ENCODE measurements at places on chromosomes 7 and 10. TPM values are rescaled to one million over a fixed set of nuclear protein-coding genes. Genes with fewer than 3 reads are reported as not detected.
A peak's percentile ranks its signal among the peaks of the same experiment; 100 is the strongest.

OAT gene
- 82.7 TPM for polyA plus RNA-seq

RTKN2 gene
- polyA plus RNA-seq = 5.9 TPM

DNA sequence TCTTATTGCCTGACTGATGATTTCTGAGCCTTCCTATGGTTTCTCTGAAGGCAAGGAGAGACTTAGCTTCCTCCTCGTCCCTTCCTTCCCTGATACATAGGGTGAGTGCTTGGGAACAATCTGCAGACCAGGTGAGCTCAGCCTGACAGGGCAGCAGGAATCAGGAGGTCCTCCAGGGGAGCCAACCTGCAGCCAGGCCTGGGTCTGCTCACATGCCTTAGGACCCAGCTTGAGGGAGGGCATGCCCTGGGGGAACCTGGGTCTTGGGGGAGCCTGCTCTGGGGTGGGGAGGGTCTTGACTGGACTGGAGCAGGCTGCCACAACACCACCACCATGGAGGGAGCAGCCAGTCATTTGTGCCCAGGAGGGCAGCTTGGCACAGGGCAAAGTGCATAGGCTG lies 57.7 kb downstream of the LRRC18 start:
- DNase-seq = no peak

DNA sequence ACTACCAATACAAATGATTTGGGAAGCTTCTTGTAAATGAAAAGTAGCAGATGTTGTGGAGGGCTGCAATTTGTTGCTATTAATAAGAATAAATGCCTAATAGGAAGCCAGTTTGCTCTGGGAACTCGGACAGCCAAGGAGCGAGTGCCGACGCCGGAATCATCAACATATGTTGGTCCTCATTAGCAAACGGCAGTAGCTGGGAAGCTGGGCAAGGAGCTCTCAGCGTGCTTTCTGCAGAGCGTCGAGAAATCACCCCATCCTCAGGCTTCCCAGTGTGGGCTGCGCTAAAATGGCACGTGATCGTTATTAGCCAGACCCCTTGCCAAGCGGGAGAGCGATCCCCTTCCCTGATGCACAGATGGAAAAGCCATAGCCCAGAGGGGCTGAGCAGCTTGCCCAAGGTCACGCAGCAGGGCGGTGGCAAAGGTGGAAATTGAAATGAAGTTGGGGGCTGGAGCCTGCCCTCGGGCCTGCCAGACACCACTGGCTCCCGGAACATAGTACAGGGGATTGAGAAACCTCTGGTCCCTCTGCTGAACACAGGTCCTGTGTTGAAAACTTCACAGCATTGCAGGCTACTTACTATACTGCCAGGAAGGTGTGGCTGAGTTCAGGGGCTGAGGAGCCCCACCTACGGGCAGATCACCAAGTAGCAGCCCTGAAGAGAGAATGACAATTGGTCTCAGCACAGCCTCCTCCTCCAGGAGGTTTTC lies 326.9 kb downstream of the PLXNA4 start:
- peak; percentile 20 for DNase-seq

- no peak for DNase-seq
These were observed 113.7 kb downstream of the LHPP start for GRCh38 chr10:124575107-124576035.

GRCh38 chr10:58178811-58179210 lies 88.9 kb downstream of the IPMK start:
- DNase-seq = peak; percentile 24

DNA sequence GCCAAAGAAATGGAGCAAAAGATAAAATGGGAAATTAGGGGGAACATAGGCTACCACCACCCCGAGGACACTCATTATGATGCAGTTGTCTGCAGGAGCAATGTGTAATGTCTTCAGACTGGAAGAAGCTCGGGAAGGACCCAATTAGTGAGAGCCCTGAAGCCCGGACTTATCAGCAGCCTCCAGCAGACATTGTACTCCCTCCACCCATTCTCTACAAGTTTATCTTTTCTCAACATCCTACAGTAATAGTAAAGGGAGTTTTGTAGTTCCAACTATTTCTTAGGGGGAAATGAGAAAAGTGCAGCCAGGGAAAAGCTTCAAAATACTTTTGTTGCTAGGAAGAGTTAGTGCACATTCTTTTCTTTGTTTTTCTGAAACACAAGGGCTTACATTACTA lies 657.3 kb upstream of the COBL start:
- DNase-seq = no peak

DNA sequence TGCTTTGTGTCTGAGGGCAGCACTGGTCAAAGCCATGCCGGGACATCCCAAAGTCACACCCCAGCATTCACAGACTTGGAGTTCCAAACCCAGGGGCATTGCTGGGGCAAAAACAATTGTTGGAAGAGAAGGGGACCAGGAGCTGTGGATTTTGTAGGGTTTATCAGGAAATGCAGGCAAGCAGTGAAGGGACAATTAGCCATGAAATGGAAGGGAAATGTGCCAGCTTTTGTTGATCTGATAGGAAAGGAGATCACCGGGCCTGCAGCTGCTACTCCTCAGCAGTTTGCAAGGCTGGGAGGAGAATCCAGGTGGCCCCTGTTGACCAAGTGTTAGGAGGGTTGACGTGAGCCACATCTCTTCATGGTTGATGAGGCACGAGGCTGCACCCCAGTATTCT lies 2.5 kb upstream of the BRI3 start:
- no peak for DNase-seq

DNA sequence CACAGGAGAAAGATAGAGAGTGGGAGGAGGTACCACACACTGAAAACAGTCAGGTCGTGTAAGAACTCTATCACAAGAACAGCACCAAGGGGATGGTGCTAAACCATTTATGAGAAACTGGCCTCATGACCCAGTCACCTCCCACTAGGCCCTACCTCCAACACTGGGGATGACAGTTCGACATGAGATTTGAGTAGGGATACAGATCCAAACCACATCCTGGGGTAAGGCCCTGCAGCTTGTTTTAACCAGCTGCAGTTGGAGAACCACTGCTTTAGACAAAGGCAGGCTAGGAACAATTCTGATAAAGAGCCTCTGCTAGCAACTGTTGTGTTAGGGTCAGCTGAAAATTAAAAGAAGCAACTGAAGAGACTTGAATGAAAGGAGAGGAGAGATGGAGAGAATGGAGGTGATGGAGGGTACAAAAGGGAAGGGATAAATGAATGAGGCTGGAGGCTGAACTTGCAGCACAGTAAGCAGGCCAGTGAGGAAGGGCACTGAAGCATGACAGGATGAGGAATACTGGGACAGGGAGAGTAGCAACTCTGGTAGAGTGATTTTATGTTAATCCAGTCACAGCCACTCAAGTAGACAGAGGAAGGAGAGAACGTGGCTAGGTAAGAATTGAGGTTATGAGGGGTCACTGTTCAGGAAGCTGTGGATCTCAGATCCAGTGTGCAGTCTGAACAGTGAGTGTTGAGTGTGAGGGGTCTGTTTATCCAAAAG lies 23.6 kb downstream of the MEST start:
- no peak for DNase-seq

DNA sequence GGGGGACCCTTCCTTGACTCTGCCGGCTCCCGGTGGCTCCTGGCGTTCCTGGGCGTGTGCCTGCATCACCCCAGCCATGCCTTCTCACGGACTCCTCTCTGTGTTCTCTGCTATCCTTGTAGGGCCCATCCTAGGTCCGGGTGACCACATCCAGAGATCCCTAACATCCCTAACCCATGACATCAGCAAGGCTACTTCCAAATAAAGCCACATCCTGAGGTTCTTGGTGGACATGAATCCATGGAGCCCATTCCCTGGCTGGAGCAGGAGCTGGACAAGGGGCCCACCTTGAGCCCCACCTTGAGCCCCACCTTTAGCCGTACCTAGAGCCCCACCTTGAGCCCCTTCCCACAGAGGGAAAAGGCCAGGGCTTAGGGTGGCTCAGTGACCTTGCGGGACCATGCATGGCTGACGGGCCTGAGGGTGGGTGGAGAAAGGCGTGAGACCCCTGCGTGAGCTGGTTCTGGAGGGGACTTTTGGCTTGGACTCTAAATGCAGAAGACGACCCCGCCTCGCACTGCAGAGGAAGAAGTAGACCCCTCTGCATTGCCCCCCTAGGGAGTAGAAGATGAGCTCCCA lies 58.5 kb upstream of the INPP5A start:
- DNase-seq = no peak

DNA sequence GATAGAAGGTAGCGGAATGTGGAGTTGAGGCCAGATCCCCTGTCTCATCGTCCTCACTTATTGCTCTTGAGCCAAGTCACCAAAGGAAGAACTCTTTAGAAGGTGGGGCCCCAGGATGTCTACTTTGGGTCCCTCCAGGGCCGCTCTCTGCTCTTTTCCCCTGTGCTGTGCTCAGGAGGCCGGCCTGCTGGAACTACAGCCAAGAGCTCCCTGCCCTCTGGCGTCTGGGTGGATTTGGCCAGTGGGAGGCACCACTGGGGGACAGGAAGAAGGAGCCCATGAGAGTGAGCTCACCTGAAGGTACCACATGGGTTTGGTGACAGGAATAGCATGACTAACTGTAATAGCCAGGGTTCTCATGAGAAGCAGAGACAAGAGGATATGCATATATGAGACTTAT lies 97.7 kb upstream of the FAM180A start:
- no peak for DNase-seq

- DNase-seq = no peak
These were observed 38.1 kb upstream of the SEMA3A start for GRCh38 chr7:84232646-84233045.

DNA sequence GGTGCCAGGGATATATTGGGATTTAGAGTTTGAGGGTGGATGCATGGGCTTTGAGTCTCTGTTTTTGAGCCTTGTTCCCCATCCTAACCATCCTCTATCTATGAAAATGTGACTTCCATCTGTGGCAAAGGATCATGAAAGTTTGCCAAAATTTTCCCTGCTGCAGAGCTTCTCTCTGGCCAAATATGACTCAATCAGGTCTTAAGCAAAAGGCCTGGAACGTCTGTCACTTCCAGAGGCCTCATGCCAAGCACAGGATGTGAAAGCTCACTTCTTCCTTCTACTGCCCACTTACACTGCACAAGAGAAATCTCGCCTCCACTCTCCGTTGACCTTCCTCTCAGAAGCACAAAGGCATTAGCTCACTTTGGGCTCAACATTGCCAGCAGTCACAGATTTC lies 696.9 kb upstream of the NRP1 start:
- DNase-seq = peak; percentile 49

DNA sequence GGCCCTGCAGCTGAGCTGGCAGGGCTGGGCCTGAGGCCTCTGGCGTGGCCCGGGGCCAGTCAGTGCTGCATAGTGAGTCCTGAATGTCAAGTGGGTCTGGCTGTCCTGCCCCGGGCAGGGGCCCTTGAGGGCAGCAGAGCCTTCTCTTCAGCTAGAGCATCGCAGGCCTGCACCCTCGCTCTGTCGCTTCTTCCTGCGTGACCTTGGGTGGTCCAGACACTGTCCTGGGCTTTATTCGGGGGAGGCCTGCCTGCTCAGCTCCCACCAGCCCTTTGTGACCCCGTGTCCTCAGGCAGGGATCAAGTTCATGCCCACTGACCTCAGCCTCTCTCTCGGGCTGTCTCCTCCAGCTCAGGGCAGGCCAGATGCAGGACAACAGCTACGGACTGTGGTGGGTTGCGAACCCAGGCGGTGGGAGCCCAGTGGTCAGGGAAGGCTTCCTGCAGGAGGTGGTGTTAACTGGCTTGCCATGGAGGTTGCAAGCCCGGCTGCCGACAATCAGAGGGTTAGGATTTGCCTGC lies 3.4 kb downstream of the TTYH3 start:
- DNase-seq = no peak

DNA sequence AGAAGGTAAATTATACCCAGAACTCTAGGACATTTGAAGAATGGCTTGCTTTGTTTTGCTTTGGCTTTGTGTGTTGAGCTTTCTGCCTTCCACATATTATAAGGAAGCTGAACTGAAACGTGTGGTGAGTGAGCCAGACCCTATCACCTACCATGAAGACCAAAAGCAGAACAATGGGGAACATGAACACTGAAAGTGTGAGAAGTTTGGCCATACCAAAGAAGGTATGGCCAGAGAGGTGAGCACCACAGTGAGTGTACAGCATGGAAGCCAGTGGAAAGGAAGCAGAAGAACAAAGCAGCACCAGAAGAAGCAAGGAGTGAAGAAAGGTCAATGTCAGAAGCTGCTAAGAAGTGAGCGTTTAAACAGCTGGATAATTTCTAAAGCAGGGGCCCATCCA lies 59.7 kb upstream of the CCDC71L start:
- no peak for DNase-seq

DNA sequence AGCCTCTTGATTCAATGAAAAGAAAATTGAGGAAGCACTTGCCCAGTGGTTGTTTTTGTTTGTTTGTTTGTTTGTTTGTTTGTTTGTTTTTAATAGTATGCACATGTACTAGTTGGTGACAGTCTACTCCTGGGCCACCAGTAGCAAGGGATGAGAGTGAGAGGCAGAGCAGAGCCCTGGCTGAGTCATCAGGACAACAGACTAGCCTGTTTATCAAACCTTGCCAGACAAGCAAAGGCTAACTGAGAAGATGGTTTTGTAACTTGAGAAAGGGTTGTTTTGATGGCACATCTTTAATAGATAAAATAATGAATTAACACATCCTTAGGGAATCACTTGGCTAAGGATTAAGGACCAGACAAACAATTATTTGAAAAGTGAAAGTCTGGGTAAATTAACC lies 78.1 kb downstream of the INHBA start:
- no peak for DNase-seq

DNA sequence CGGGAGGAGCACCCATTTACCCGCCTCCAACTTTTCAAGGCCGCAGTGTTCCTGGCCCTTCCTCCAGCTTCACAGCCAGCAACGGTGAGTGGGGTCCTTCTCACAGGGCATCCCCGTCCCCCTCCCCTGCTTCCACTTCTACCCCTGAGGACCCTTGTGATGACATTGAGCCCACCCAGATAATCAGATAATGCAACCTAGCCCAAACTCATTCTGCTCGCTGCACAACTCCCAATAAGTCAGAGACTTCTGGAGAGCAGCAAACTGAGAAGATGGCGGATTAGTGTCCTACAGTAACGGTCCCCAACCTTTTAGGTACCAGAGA lies 74.5 kb downstream of the OAT start:
- DNase-seq = no peak

GRCh38 chr10:94093286-94093905 lies 99.7 kb downstream of the PLCE1 start:
- DNase-seq = no peak

GRCh38 chr7:3282457-3282856 lies 18.6 kb upstream of the SDK1 start:
- DNase-seq = no peak

DNA sequence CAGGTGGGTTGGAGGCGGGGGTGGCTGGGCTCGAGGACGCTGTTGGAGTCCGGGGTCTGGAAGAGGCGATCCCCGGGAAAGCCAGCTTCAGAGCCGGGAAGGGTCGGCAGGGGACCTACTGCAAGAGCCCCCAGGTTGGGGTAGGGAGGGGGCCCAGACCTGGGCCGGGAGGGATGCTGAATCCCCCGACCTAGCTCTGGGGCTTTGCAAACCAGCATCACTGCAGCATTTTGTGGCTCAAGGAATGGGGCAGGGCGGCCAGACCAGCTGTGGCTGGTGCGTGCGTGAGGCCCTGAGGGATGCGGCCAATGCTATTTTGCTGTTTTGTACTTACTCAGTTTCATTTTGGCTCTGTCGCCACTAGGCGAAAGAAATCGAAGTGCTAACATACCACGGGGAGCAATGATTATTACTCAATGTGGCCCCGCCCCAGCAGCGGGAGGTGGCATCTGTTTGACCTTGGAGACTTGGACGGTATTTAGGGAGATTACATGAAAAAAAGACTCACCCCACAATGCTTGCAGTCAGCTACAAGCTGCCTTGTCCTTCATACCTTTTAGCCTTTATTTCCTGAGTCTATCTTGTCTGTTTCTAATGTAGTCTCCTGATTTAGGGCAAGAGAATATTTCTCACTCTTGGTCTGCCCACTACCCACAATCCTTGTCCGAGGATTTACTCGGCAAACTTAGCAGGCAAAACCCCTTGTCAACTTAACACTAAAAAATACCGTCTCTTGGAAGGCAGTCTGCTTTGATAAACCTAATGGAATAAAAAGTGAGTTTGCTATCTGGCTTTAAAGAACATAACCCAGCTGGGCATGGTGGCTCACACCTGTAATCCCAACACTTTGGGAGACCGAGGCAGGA lies 16.2 kb downstream of the HSPB1 start:
- peak; percentile 92 for DNase-seq

Data from muscle of back (tissue), 13 donors.